Effector CD8-positive, alpha-beta T cell (primary cell): ENCODE measurements at places on chromosomes 12 and 14.
A peak's percentile ranks its signal among the peaks of the same experiment; 100 is the strongest.

DNA sequence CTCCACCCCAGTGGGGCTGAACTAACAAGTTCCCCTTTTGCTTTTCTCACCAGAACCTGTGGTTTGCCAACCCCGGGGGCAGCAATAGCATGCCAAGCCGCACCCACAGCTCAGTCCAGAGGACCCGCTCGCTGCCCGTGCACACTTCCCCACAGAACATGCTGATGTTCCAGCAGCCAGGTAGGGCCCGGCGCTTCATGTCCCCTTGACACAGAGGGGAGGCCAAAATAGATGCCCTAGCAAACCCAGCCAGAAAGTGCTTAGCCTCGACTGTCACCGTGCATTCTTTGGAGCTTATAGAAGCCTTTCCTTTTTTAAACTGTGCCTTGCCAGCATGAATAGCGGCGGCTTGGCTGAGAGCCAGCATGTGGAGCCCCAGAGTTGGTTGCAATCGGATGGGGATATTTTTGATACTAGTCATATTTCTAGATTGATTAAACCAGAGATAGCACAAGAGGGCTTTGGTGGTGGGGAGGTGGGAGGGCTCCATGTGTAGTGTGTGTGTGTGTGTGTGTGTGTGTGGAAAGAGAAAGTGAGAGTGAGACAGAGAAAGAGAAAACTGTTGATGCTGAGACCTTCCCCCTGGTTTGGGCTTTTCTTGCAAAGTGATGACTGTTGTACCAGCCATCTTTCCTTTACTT lies 126.1 kb downstream of the GCH1 start:
- DNase-seq = no peak

GRCh38 chr14:68412505-68413465 lies 380.1 kb downstream of the ZFP36L1 start:
- no peak for DNase-seq

GRCh38 chr12:2454601-2455177 lies 340.1 kb upstream of the FKBP4 start:
- DNase-seq = no peak

- no peak for DNase-seq
Measured at GRCh38 chr12:20044846-20045245, 323.5 kb upstream of the PDE3A start.

DNA sequence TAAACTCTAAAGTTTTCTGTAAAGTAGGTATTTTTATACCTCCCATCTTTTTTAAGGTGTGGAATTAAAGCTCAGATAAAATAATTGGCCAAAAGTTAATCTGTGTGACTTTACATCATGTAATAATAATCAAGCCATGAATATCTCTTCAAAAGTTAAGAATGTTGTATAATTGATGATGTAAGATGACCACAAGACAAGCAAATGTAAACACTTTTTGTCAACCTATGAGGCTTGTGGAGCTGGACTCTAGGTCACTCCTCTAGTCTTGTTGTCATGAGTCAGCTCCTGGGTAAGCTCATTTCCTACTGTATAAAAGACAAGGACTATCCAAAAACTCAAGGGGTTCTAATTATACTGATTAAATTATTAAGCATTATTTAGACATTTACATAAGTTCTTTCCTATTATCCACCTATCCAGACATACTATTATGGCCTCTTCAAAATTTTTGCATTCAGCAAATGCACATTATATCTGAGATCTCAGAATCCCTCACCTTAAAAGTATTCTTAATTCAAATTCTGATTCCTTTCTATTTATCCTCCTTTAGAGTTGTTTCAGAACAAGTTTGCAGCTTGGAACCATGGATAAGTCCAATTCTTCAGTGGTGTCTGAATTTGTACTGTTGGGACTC lies at the start of gene OR4K5:
Gene OR4K5 (plus strand): TSS at position 587 of the 637 bp plus-strand sequence. CDS start 0 bp downstream, at position 587.
- no peak for DNase-seq

- DNase-seq = no peak
Measured at GRCh38 chr14:102608064-102608446, 15.6 kb downstream of the RCOR1 start.

DNA sequence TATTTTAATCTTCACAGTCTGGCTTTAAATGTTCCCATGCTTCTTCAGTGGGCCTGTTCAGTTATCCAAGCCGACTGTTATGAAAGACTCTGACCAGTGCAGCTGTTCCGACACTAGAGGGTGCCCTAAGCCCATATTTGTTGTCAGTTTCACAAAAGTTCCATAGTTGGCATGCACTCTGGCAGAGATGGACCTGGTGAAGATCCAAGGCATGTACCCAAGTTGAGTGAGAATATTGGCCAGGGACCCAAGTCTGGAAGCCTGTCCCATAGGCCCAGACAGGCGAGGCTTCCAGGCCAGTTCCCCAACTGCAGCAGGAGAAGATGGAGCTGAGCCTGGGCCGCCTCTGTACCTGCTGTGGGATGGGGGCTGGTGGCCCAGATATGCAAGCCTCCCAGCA lies 27.4 kb upstream of the GUCY2C start:
- peak; percentile 33 for DNase-seq

DNA sequence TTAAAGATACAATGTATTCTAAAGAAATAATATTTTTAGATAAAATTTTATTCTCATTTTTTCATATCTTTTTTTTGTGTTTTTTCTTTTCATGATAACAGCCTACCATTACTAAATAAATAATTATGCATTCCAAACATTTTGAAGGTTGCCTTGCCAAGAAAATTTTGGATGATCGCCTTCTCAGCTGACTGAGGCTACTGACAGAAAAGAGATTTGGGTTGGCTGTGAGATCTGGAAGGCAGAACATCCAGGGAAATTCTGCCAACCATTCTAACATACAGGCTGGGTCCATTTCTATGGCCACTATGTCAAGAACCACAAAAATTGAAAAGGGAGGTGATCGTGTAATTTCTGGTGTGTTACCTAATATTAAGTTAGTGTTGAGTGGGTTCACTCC lies 48.1 kb downstream of the GALNT8 start:
- DNase-seq = no peak

GRCh38 chr12:49296034-49296835 lies 1.3 kb downstream of the PRPH start:
- DNase-seq = peak; percentile 43

- DNase-seq = no peak
Measured at GRCh38 chr12:131441638-131442336, 269.1 kb upstream of the SFSWAP start.

DNA sequence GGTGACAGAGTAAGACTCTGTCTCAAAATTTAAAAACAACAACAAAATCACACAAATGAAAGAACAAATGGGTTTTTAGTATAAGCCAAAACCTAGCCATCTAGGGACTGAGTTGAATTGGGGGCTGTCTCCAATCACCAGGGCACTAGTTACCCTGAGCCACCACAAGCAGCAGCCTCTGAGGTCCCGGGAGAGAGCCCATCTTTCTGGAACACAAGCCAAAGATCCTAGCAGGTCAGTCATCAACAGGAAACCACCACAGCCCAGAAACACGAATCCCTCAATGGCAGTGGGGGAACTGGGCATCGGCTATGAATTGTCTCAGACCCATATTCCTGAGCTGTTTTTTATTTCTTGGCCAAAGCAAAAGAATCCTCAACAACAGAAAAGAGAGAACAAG lies 75.3 kb downstream of the KDM2B start:
- no peak for DNase-seq

GRCh38 chr12:1309613-1310012 lies 284.8 kb downstream of the FBXL14 start:
- no peak for DNase-seq

- no peak for DNase-seq
Measured at GRCh38 chr14:63371033-63371432, 52.3 kb upstream of the GPHB5 start.

GRCh38 chr12:76237086-76237701 lies 111.0 kb downstream of the BBS10 start:
- no peak for DNase-seq

GRCh38 chr14:76080471-76080870 lies 71.3 kb upstream of the GPATCH2L start:
- DNase-seq = no peak

DNA sequence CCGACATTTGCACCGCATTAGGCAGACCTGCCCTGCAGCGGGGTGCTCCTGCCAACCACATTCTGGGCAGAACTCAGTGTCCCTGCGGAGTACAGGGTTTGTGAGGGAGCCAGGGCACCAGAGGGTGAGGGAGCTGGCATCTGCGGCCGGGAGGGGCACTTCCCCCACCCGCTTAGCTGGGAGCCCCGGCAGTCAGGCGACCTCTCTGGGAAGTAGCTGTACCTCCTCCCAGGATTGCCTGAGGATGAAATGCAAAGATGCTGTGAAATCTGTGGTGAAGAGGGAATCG lies 58.6 kb downstream of the ANKRD9 start:
- no peak for DNase-seq

DNA sequence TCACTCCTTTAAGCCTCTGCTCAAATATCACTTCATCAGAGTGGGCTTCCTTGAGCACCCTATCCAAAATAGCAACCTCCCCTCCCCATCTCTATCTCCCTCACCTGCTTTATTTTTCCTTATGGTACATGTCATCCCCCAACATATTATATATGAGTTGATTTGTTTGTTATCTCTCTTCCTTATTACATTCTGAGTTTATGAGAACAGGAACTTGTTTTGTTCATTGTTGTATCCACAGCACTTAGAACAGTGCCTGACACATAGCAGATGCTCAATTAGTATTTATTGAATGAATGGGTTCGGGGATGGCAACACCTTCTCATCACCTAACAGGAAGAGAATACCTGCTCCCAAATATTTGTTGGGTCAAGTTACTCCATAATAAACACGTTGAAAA lies 24.6 kb upstream of the SMOC1 start:
- DNase-seq = no peak

GRCh38 chr12:117125767-117126166 lies 26.6 kb upstream of the TESC start:
- DNase-seq = no peak

GRCh38 chr14:81245771-81246170 lies 25.0 kb upstream of the GTF2A1 start:
- DNase-seq = no peak

- DNase-seq = no peak
Measured at GRCh38 chr14:56120091-56120691, 2.0 kb downstream of the PELI2 start.

GRCh38 chr14:37320106-37320505 lies 122.4 kb downstream of the MIPOL1 start:
- DNase-seq = no peak

DNA sequence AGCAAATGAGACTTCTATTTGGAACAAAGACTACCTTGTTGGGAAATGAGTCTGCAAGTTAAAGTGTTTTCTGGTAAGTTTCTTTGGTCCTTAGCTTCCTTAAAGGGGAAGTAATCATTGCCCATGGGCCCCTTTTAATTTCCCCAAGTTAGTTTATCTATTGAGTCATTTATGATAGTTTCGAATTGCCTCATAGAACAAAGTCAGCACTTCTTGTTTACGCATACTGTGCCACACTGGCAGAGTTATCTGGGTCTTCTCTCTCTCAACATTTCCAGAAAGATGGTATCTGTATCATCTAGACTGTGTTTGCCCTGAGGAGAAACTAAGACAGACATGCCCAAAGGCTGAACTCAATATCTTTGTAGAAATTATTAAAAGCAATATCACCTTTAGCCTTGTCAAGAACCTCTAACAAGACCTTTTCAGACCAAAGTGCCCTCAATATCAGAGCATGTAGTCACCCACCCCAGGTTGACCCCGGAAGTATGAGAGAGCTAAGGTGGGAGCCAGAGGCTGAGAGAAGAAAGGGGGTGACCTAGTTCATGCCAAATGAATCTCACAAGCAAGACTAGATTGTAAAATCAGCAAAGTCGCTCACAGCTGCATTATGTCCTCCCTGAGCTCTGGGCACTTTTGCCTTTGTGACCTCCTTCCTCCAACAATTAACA lies 40.0 kb downstream of the GPR65 start:
- no peak for DNase-seq

GRCh38 chr14:91177073-91178034 lies 63.5 kb downstream of the DGLUCY start:
- DNase-seq = peak; percentile 41

GRCh38 chr12:108712165-108712924 lies 19.0 kb downstream of the CORO1C start:
- DNase-seq = no peak

GRCh38 chr12:107917912-107918800 lies 143.7 kb downstream of the ASCL4 start:
- no peak for DNase-seq

- no peak for DNase-seq
Measured at GRCh38 chr14:93688239-93688666, 100.0 kb downstream of the PRIMA1 start.

- DNase-seq = no peak
Measured at GRCh38 chr14:76729258-76729657, 32.0 kb upstream of the VASH1 start.

DNA sequence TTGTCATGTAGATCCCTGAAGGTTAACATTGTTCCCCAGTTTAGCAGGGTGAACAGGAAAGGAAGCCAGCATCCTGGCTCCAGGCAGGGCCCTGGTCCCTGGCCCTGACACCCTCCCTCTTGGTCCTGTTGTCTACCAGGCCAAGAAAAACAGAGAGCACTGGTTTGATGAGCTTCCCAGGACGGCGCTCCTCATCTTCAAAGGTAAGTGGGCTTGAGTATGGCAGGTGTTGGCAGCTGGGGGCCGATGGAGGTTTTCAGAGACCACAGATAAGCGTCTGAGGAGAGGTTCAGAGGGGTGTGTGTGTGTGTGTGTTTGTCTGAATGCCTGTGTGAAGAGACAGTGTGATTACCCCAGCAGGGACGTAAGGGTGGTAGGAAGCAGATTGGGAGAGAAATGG lies 56.3 kb downstream of the SLC8B1 start:
- DNase-seq = no peak

GRCh38 chr14:54567639-54568561 lies 972 bp downstream of the SAMD4A start:
- DNase-seq = no peak

DNA sequence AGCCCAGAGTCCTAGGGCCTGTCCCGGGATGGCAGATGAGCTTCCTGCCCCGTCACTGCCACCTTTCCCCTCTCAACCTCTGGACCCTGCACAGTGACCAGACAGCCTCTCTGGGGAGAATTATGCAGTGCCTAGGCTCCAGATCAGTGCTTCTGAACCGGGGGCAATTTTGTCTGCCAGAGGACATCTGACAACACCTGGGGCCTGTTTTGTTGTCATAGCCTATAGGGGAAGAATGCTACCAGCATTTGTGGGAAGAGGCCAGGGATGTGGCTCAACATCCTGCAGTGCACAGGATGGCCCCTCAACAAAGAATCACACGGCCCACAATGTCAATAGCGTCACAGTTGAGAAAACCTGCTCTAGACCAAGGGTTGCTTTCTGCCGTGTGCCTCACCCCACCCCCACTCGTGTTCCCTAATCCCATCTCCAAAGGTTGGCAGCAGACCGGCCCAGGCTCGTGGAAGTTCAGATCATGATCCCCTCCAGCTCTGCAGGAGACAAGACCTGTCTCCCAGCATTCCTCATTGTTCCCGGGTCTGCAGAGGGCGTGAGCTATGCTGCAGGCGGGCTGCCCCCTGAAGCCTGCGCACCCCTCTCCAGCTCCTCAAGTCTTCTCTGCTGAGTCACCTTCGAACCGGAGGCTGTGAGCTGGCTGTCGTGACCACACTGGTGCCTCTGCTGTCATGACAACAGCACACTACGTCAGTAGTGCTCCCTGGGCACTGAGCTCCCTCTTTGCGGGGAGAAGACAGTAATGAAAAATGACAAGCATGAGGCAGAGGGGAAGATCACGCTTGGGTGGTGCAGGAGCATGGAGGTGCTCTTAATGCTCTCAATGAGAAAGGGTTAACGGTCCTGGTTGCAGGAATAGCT lies 2.0 kb upstream of the GAPDH start:
- peak; percentile 56 for DNase-seq

- no peak for DNase-seq
Measured at GRCh38 chr12:38139456-38139855, 177.1 kb upstream of the ALG10B start.
